T-helper 22 cell (primary cell): ENCODE measurements at places on chromosomes 12 and 14.

GRCh38 chr12:38411426-38411825, 94.9 kb downstream of the ALG10B start:
- no peak for DNase-seq

- DNase-seq, result no peak
These were observed 17.0 kb downstream of the PSEN1 start for GRCh38 chr14:73153272-73153671.

DNA sequence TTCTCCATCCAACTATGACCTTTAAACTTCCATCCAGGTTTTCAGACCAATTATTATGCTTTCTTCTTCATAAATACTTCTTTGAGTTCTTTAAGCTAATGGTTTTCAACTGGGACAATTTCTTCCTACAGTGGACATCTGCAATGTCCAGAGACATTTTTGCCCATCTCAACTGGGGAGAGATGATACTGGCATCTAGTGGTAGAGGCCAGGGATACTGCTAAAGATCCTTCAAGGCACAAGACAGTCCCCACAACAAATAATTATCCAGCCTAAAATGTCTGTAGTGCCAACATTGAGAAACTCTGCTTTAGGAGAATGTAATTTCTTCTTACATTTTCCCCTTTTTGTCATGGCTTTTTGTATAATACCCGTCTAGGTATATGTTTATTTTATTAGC, 10.6 kb downstream of the TRHDE start:
- DNase-seq, result no peak

DNA sequence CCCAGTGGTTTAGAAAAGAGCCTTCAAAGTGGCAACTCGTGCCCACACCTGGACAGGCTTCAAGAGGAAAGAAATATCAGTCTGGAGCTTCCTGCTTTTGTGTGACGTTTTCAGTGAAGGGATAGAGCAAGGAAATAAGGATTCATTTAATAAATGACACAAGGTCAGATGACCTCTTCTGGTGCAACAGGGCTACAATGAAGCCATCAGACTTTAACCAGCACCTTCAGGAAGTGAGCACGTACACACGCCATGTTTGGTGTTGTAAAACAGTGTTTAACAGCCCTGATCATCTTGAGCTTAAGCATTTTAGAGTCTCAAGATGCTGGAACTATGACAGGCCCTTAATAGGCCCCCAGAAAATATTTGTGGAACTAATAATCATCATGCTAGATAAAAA, 59.1 kb downstream of the CCDC60 start:
- no peak for DNase-seq

DNA sequence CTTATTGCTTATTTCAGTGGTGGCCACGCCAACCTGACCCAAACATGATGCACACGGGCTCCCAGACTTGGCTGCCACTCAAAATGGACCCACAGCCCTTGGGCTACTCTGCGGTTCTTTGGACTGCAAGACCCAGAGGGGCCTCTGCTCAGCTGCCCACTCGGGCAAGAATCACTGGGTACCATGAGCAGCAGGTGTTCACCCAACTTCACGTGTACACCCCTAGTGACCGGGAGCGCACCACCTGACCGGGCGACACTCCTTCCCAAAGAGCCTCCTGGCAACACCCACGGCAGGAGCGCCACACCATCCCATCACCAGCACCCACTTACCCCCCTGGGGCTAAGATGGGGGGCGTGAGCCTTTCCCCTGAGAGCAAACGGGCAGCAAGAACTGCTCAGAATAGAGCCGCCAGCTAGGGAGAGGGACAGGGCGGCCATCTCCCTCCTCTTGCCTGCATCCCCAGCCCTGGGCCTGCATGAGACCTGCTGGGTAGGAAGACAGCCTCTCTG, 32.0 kb downstream of the CCNK start:
- DNase-seq, result no peak

DNA sequence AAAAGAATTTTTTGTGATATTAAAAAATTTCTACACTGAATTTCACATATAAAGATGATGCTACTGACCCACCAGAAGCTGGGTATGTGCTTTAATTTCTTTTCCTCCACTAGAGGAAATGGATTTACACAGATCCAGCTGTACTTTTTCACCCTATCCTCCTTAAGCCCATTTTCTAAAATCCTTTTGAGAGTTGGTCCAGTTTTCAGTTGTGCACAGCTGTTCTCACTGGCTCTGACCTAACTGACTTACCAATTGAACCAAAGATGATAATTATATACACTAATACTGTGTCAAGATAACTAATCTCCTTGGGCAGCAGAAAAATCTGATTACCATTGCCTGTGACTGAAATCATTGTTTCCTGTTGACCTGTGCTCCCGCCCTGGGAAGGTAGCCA, 108.5 kb downstream of the ZFC3H1 start:
- DNase-seq, result no peak

DNA sequence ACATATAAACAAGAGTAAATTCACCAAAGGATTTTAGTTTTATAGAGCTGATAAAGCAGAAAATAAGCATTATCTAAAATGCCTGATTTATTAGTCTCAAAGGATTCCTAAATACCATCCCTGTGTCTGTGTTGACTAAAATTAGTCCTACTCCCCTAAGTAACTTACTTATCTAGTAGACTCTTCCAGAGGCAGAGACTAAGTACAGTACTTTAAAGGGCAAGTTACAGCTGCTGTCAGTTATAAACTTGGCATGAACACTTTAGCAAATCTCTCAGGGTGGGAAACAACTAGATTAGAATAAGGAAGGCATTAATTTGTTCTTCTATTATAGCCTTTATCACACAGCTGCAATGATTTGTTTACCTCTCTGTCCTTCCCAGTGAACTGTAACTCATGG, 46.0 kb downstream of the ATP2B1 start:
- no peak for DNase-seq

GRCh38 chr12:7583471-7583870, 79.9 kb upstream of the CD163 start:
- no peak for DNase-seq

GRCh38 chr12:132578118-132578517, 32.3 kb downstream of the LRCOL1 start:
- no peak for DNase-seq

- no peak for DNase-seq
These were observed 227.7 kb downstream of the SLC16A7 start for GRCh38 chr12:59823567-59823966.

- no peak for DNase-seq
These were observed 235.0 kb upstream of the PDZRN4 start for GRCh38 chr12:40953076-40953475.

- no peak for DNase-seq
These were observed 85.6 kb upstream of the TMCC3 start for GRCh38 chr12:94736004-94736403.

DNA sequence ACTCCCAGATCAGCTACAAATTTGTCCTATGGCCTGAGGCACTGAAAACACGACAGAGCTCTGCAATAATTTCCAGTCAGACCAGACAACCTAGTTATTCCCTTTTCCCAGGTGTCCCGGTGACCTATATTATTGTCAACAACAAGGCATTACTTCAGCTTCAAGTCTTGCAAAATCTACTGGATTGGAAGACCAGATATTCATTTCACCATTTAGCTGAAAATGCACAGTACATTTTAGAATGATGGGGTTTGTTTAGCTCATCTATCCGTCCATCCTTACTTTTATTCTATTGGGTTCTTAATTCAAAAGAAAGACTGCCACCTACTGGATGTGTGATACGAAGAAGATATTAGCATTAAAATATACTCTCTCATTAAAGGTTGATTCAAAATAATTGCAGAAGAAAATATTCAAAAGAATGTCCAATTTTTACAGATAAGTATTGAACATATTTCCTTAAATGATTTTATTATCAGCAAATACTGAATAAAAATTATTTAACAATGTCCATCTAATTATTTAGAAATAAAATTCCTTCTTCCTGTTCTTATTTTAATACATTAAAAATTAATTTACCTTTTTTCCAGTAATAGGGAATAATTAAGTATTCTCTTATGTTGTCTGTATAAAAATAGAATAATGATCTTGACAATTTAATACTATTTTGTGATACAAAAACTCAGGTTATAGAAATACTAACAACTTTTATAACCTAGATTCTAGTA, 244.9 kb upstream of the LRIG3 start:
- no peak for DNase-seq

- no peak for DNase-seq
These were observed 60.9 kb upstream of the SLC6A13 start for GRCh38 chr12:323507-323906.

DNA sequence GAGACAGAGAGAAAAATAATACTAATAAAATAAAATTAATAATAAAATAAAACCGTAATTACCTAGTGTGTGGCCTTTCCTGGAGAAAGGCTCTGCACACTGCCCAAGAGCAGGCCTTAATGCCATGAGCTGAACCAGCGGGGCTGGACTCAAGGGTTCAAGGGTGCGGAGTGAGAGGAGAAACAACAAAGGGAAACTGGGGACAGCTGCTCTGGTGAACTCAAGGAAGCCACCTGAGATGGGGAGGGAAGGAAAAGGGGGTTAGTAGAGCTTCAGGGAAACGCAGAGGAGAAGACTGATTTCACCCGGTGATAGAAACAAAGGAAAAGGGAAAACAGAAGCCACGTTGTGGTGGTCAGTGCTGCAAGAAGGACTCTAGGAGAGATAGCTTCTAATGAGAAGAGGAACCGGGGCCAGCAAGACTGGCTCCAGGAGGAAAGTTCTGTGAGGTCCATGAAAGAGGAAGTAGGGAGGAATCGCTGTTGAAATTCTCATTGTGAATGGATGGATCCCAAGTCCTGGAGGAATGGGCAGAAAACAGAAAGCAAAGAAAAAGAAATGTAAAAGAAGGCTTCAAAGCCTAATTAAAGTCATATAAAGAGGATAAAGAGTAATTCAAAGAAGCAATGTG, 48.3 kb upstream of the BCL2L14 start:
- DNase-seq, result no peak

GRCh38 chr14:92635896-92636295, 112.5 kb downstream of the LGMN start:
- no peak for DNase-seq

DNA sequence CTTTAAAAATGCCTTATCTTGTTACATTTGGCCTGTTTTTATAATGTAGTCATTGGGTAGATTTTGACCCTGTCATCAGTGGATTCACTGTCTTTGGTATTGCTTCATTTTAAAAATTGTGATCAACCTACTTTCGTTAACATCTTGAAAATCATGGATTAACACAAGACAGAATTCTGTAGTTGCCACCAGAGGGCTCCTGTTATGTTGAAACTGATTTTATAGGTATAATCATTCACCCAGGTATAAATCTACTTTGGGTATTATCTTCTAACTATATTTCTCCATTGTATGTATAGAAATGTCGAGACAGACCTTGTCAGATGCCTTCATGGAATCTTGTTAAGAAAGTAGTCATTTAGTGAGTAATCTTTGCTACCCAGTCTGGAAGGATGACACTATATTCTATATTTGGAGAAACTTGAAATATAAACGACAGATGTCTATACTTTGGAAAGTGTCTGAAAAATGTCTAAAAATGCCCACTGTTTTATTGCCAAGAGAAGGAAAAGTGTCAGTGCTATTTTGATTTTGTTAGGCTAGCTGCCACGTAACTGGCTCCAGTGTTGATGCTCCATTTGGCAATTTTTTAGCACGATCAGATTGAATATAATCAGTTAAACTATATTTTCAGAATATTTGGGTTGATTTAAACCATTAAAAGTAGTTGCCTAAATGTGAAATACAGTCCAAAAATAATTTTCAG, 129.4 kb downstream of the PELI2 start:
- DNase-seq, result no peak

GRCh38 chr12:115798309-115798917, 479.1 kb downstream of the MED13L start:
- no peak for DNase-seq

GRCh38 chr12:118645219-118645618, 268.9 kb downstream of the SUDS3 start:
- DNase-seq, result no peak

GRCh38 chr12:95694136-95694535, 96.4 kb downstream of the NTN4 start:
- no peak for DNase-seq

DNA sequence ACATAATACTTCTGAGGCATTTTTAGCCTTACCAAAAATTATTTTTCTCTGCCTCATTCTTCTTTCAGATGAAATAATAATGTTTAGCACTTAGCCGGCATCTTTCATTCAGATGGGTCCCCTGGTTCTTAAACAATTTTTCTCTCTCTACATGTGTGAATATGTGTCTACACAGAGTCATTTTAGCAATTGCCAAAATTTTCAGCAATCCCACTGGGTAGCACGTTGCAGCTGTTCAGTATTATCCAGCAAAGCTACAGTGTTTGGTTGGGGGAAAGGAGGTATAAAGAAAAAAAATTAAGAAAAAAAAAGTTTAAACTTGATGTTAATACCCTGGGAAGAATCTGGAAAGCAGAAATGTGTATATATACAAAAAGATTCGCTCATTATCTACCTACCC, 160.5 kb upstream of the TRHDE start:
- DNase-seq, result no peak

DNA sequence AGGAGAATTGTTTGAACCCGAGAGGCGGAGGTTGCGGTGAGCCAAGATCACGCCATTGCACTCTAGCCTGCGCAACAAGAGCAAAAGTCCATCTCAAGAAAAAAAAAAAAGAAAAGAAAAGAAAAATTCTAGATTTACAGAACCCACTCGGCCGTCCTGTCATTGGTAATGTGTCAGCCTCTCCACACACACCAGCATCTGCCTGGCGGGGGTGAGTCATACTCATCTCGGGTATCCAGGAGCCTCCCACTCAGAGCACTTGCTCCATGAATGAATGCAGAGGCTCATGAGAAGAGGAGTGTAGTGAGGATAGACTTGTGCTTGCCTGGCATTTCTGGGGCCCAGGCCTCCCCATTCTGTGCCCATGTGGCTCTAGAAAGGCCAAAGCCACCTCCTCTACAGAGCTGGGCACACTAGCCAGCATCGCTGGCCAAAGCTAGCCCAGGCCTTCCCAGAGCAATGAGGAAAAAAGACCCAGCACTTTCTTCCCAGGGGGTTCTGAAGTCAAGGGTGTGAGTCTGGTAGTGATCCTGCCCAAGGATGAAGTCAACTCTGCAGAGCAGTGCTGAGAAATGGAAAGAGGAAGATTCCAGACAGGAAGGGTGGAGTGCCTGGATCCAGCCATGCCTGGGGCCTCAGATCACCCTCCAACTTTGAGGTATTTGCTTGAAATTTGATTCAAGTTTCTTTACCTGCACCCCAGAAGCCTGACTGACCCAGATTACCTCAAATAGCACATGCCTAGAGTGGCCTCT, 31.2 kb upstream of the KLC1 start:
- DNase-seq, result no peak

- no peak for DNase-seq
These were observed 3.9 kb downstream of the HOXC5 start for GRCh38 chr12:54036620-54037359.

DNA sequence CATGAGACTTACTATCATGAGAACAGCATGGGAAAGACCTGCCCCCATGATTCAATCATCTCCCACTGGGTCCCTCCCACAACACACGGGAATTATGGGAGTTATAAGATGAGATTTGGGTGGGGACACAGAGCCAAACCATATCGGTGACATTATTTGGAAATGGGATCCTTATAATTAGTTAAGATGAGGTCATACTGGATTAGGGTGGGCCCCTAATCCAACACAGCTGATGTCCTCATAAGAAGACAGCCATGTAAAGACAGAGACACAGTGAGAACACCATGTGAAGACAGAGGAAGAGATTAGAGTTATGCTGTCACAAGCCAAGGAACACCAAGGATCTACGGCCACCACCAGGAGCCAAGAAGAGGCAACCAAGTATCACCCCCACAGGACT, 161.7 kb downstream of the SPTSSA start:
- DNase-seq, result no peak
